ENCODE measurements at places on chromosomes 7 and 10.

- no peak for DNase-seq
Measured at GRCh38 chr10:17227367-17228090, 512 bp upstream of the VIM start.

DNA sequence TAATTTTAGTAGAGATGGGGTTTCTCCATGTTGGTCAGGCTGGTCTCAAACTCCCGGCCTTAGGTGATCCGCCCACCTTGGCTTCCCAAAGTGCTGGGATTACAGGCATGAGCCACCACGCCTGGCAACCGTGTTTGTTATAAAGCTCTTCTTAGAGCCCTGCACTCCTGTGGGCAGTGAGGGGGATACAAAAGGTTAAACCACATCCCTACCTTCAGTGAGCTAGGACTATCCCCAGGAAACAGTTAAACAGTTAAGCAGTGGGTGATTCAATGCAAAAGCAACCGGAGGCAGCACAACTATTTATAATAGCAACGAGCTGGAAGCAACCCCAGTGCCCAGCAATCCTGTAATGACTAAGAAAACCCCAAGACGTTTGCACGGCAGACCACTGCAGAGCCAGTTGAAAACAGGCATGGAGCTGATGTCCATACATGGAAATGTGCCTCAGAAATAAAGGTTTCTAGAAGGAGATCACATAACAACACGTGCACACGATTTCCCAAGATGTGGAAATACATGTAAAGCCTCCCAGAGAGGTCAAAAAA lies 107.2 kb upstream of the LYZL2 start:
- DNase-seq, result no peak

DNA sequence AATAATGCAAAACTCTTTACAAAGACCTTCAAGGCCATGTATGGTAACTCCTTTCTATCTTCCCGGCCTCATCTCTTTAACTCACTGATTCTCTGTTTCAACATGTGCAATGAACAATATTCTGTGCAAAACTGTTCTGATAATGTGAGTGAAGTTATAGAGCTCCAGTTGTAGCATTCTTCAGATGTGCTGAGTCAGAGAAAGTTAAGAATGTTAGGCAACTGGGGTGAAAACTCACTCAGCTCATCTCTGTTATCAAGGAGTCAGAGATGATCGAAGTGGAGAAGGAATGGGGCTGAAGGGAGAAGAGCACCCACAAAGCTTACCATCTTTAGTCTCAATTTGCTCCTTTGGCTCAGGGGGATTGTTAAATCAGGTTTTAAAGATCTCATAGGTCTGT lies 344.7 kb upstream of the NPSR1 start:
- no peak for DNase-seq

DNA sequence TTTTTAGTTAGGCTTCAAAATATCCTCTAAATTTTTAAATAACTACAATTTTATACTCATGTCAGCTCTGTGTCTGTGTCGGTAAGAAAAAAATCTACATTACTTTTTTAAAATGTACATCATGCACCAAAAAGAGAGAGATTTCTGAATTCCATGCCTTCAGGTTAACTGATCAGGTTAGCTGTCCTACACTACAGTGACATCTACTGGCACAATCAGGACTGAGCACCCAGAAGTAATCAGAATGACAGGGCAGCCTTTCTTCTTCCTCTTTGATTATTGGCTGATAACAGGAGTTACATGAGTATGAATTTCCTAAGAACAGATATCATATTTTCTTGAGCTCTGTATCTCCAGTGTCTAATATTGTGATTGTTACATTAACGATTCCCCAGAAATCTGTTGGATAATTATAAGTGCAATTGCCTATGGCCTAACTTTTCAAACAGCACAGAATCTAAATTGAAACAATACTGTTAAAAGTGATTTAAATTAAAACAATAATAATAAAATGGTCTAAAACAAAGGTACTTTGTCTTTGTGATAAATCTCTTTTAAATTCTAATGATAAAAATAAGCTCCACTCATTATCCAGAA lies 41.8 kb upstream of the HYCC1 start:
- peak; percentile 29 for DNase-seq

- no peak for DNase-seq
Measured at GRCh38 chr7:39355664-39356063, 210.5 kb upstream of the YAE1 start.

GRCh38 chr10:18079665-18080295 lies 60.4 kb upstream of the CACNB2 start:
- no peak for DNase-seq

GRCh38 chr7:120273476-120273975 lies 551 bp downstream of the KCND2 start:
- DNase-seq, result peak; percentile 29

DNA sequence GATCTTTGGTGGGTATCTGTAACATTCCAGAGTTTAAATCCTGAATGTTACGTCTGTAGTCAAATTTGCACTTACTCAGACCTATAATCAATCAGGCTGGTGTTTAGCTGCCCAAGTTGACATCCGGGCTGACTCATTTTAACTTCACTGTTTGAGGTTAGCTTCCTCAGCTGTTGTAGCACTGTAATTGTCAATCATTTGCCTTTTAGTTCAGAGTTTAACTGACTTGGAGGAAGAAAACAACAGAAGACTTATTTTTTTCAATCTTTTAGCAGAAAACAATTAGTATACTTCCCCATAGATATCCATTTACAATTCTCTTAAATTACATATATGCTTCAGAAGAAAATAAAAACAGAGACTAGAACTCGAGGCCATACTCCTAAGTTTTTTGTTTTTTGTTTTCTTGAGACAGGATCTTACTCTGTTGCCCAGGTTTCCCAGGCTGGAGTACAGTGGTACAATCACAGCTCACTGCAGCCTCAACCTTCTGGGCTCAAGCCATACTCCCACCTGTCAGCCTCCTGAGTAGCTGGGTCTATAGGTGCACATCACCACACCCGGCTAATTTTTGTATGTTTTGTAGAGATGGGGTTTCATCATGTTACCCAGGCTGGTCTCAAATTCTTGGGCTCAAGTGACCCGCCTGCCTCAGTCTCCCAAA lies 38.5 kb upstream of the LRRC17 start:
- DNase-seq, result no peak

- DNase-seq, result no peak
Measured at GRCh38 chr10:10772874-10773508, 244.7 kb upstream of the CELF2 start.

DNA sequence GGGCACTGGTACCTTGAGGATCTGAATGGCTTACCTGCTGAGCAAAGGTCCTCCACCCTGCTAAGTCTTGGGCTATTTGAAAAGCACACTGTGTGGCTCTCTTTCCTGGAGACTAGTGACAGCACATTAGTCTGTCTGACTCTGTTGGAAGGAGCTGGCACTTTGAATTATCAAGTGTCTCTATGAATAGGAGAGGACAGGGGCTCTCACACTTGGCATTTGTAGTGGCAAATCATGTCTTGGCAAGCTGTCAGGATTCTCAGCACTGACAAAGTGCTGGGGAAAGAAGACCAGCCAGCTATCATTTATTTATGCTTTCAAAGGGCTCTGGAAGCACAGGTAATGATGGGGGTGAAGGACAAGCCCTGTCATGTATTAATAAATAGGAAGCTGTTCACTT lies 62.8 kb downstream of the MTPN start:
- DNase-seq, result no peak
